SHP77 treated with DMSO at 0.1 percent for 48 hours (cell line): ENCODE measurements at places on chromosomes 2 and 18.
A peak's percentile ranks its signal among the peaks of the same experiment; 100 is the strongest.

DNA sequence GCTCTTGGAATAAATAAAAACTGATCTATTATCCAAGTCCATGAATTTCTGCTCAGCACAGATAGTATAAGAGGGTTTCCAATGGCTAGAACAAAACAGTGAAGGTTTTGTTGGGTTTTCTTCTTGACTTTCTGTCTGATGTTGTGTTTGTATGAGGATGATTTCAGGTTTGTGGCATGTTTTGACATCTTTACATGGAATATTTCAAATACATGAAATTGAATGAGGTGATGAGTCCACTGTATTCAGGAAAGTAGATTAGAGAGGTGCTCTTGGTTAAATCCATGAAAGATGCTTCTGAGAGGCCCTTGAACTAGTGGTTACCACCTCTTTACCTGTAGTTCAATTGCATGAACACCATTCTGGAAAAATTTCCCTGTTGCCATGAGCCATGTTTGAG lies 84.3 kb downstream of the RAPGEF4 start:
- DNase-seq, result no peak

- no peak for DNase-seq
Observed at GRCh38 chr2:85444629-85445172, 26.2 kb downstream of the SH2D6 start.

DNA sequence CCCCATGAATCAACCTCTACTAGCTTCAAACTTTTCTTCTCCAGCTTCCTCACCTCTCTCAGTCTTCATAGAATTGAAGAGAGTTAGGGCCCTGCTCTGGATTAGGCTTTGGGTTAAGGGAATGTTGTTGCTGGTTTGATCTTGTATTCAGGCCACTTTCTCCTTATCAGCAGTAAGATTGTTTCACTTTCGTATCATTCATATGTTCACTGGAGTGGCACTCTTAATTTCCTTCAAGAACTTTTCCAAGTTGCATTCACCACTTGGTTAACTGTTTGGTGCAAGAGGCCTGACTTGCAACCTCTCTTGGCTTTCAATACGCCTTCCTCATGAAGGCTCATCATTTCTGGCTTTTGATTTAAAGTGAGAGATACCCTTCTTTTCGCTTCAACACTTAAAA lies 22.8 kb downstream of the OXER1 start:
- DNase-seq, result no peak

GRCh38 chr2:172397148-172397834 lies 30.1 kb upstream of the ITGA6 start:
- DNase-seq, result no peak

DNA sequence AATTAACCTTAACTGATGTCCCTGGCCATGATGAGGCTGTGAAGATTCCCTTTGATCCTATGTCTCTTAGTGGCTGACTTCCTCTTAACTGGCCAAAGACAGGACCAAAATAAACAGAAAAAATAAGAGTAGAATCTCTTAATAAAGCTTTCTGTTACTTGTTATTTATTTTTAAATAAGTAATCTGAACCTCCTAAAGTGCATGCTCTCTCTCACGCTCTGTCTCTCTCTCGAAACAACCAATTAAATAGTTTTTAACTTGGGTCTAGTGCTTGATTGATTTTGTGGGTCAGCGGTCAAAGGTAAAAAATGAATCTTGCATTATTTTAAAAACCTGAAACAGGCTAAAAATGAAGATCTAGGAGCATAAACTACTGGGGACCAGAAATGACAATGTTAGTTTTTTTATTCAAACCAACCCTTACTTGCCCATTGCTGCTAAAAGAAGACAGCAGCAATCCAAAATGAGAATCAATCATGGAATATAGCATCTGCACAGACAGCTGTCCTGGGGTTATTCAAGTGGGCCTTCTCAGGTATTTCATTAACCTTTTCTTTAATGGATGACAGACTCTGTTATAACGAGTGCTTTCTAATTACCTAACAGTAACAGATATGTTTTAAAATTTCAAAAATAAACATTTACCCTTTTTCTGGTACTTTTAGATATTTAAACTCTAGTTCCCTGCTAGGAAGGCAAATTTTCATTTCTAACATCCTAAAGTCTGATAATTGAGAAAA lies 11.2 kb downstream of the GAREM1 start:
- no peak for DNase-seq

DNA sequence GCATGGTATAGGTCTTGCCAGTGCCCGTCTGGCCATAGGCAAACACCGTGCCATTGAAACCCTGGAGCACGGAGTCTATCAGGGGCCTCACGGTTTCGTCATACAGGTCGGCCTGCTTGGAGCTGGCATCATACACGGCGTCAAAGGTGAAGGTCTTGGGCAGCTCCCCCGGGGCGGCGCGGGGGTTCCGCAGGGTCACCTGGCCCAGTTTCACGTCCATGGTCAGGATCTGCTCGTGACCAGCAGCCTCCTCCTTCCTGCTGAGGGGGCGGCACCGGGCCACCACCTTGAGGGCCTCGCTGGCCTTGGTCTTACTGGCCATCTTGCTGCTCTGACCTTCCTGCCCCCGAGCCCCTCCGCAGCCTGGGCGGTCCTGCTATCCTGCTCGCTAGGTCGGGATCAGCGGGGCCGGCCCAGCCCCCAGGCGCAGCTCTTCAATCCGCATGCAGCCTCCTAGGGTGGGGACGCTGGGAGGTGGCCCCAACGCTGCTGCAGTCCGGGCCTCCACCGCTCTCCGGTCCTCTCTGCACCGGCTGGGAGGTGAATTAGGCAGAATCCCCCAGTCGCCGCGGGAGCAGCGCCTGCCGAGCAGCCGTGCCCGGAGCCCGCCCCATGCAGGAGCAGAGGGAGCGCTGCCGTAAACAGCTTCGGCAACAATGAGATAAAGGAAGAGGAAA lies 563 bp downstream of the KIF3C start:
- DNase-seq, result no peak

DNA sequence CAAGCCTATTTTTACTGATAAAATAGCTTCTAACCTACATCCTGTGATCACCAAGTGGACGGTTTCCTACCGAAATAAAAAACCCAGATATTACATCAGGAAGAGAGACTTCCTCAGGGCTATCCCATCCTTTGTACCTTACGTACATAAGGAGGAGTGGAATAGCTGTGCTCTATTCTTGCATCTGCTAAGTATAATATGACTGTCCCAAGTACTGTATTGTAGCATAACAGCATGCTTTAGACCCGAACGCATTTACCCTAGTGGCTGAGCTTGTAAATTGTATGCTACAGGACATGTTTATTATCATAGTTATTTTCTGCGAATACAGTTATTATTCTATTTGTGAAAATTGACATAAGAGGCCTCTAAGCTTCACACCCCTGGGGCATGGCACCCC lies 302.4 kb downstream of the CLIP4 start:
- no peak for DNase-seq

GRCh38 chr2:80830891-80831290 lies 526.3 kb upstream of the LRRTM1 start:
- DNase-seq, result no peak

DNA sequence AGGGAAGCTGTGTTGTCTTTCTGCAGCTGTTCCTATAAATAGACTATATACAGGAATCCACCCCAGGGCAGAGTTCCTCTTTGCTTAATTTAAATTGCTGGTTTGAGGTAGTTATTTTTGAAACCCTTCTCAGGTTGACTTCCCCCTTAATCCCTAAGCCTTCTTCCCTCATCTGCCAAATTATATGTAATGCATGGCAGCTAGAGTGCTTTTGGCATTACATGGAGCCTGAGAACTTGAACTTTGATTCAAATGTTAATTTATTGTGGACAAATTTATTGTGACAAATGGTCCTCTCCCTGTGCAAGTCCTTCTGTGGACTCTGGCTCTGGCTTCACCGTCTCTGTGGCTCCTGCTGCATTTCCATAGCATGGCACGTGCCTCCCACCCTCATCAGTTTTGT lies 29.2 kb downstream of the MYO1B start:
- DNase-seq, result no peak

DNA sequence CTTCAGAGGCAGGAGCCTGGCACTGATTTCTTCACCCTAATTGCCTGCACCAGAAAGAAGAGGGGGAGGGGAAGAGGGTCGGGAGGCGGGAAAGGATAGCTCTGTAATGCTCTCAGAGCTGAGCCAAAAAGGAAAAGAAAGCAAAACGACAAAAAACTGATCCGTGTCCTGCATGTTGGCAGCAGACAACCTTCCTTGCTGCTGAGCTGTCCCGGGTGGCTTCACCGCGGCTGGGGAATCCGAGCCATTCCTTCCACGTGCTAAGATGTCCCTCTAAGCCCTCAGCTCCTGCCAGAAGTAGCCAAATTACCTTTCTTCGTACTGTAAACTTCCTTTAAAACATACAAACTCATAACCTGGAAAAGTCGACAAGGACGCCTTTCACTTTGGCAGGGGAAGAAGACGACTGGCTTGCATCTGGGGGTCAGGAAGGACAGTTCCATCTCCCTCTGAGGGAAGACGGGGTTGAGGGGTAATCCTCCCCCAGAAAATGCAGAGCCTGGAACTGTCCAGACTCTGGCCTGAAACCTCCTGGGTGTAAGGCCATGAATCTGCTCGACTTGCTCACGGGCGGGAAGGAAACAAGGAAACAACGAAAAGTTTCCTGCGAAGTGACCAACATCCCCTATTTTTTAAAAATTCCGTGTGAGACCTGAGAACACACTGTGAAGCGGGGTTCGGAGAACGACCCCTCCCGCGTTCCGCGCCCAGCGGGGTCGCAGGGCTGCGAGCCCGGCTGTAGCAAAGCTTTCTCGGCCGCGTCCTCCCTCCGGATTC lies 7.7 kb downstream of the OTX1 start:
- no peak for DNase-seq

GRCh38 chr2:168456521-168457189 lies 583 bp downstream of the CERS6 start:
- no peak for DNase-seq

GRCh38 chr2:129178356-129178755 lies 801.1 kb upstream of the RAB6C start:
- DNase-seq, result peak; percentile 6

GRCh38 chr2:65130664-65131175 lies 814 bp upstream of the RAB1A start:
- peak; percentile 57 for DNase-seq

GRCh38 chr18:24633121-24633520 lies 172.7 kb downstream of the HRH4 start:
- DNase-seq, result no peak

GRCh38 chr2:1707771-1708418 lies 36.4 kb downstream of the PXDN start:
- peak; percentile 73 for DNase-seq

DNA sequence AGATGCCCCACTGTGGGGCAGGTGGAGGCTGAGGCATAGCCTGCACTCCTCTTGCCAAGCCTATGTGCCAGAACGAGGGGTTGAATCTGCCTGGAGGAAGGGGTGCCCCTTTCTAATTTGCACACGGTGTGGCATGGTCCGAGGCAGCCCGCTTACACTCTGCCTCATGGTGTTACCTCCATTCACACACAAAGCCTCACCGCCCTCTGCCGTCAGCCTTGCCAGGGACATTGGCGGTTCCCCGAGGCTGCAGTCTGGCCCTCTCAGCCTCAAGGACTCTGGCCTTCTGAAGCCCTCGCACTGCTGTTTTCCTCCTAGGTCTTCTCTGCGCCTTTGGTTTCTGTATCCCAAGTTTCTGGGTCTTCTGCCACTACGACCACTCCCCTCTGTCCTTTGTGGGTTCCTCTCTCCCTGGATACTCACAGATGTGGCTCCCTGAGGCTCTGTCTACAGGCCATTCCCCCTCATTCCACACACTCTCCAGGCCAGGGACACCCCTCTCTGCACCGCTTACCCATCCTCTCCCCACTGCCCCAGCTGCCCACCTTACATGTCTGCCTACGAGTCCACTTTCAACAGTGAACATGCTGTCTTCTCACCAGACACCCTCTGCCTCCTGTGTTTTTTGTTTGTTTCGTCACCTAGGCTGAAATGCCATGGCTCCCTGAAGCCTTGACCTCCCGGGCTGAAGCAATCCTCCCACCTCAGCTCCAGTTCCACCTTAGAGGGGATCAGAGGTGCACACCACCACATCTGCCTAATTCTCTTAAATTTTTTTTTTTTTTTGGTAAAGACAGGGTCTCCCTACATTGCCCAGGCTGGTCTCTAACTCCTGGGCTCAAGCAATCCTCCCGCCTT lies 7.9 kb upstream of the ASPRV1 start:
- no peak for DNase-seq

DNA sequence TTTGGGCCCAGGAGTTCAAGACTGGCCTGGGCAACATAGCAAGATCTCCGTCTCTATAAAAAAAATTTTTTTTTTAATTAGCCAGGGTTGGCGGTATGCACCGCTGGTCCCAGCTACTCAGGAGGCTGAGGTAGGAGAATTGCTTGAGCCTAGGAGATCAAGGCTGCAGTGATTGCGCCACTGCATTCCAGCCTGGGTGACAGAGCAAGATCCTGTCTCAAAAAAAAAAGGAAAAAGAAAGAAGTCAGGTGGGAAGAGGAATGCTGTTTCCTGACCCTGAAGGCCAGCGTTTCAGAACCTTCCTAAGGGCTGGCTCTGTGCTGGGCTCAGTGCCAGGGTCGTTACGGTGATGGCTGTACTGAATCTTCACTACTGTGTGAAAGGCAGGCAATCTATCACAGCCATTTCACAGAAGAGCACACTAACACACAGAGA lies 35.0 kb upstream of the AGAP1 start:
- DNase-seq, result no peak

DNA sequence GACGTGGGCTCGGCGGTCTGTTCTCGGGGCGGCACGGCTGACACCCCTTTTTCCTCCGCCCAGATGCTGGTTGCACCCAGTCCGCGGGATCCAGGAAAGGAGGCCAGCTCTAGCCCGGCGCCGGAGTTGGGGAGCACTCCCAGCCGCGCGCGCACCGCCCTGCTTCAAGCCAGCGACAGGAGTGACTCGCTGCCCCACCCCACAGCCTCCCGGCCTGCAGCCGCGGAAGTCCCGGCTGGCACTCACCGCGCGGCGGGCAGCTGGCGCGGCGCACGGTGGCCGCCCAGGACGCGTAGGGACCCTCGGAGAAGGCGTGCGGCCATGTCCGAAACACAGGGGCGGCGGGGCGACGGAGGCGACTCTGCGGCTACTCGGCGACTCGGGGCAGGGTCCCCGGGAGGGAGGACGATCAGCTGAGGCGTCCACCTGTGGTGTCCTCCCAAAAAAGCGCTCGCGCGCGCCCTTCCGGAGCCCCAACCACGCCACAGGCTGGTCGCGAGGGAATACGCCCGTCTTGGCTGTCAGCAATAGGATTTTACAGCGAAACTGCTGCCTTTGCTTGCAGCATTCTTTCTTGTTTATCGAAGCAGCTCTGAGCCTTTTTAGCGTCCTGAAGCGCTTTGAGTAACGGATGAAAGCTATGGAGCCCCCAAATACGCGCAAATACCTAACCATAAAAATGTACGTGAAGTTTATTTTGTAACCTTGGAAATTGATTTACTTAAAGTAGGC lies at the start of gene ACADL:
ACADL (minus strand) TSS at position 507 of the 732 bp plus-strand sequence; CDS start at position 323, 184 bp downstream.
- DNase-seq, result no peak

GRCh38 chr2:208794288-208794975 lies 387.8 kb downstream of the PTH2R start:
- no peak for DNase-seq
